ENCODE measurements at places on chromosomes 6 and 20. TPM values are rescaled to one million over a fixed set of nuclear protein-coding genes. Genes with fewer than 3 reads are reported as not detected.

The TBX18 gene
- 10.1 TPM for total RNA-seq

- H3K4me3 ChIP-seq, result no peak overlapping the region
- H3K27ac ChIP-seq, result no peak overlapping the region
- H3K4me1 ChIP-seq, result no peaks in the 10 kb centered on the region
- no peak for DNase-seq
Measured at GRCh38 chr6:4554645-4555044, 221.6 kb upstream of the CDYL start.

GRCh38 chr6:27825025-27825793 lies 87.0 kb downstream of the OR2B2 start:
- peak overlapping the region; percentile 100 for H3K27ac ChIP-seq
- H3K4me3 ChIP-seq, result peak overlapping the region; percentile 95
- no peak for DNase-seq
- H3K4me1 ChIP-seq, result peaks cover 20% of the 10 kb centered on the region
- no peaks in the 10 kb centered on the region for H3K27me3 ChIP-seq
- peaks cover 4% of the 10 kb centered on the region for H3K36me3 ChIP-seq

The SLC17A2 gene
- not detected for total RNA-seq

DNA sequence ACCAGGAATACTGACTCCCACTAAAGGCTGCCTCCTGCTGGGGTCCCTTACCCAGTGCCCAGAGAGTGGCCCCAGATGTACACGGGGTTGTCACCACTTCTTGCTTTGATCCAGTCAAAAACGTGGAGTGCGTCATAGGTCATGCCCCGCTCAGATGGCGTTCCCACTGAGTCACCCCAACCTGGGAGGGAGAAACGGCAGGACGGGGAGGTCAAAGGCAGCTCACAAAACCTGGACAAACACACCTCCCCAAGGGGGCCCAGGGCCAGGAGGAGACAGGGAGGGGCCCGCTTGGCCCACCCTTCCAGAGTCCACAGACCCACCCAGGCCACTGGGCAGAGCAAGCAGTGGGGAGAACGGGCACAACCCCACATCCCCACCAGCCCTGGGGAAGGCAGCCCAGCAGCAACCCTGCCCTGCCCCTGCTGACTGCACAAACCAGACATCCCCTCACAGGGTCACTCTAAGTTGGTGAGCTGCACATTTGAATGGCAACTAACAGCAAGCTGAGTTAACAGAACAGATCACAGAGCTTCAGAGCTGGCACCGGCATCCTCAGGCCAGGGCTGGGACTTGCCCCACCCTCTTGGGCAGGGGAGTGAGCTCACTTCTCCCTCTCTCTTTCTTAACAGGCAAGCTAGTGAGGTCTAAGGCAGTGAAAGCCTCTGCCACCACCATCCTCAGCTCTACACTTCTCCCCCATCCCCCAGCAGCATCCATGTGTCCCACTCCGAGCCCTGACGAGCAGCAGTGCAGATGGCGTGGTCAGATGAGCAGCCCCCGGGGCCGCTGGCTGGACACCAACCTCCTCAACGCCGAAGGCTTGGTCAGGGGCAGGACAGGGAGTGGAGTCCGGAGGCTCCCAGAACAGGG lies 61.7 kb downstream of the PYGB start:
- no peak for DNase-seq
- no peak overlapping the region for H3K4me3 ChIP-seq

The PPP1R14C gene
- total RNA-seq, result 0.38 TPM

DNA sequence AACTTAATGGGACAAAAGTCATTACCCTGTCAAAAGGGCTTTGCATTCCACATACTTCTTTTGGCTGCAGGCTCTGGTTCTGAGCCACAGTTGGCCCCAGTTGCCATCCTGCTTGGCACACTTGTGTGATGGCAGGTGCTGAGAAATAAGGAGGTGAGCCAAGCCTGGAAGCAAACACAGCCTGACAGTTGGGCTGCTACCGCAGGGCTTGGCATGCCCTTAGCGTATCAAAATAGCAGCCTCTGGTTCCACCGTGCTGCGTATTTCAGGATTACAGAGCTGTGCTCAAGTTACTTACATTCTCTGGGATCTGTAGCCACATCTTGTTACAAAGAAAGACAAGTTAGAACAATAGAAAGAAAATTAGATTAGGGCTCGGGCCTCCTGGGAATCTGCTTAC lies 11.1 kb downstream of the MTHFD1L start:
- no peak overlapping the region for H3K27ac ChIP-seq
- H3K4me1 ChIP-seq, result peaks cover 16% of the 10 kb centered on the region
- H3K27me3 ChIP-seq, result no peaks in the 10 kb centered on the region
- no peak overlapping the region for H3K4me3 ChIP-seq
- H3K36me3 ChIP-seq, result peaks cover 18% of the 10 kb centered on the region
- DNase-seq, result no peak

- H3K36me3 ChIP-seq, result peaks cover 6% of the 10 kb centered on the region
- H3K27me3 ChIP-seq, result no peaks in the 10 kb centered on the region
- peaks cover 52% of the 10 kb centered on the region for H3K4me1 ChIP-seq
- peak overlapping the region; percentile 93 for H3K4me3 ChIP-seq
- no peak for DNase-seq
Measured at GRCh38 chr6:8435845-8436168, 462 bp upstream of the SLC35B3 start.

- no peak for DNase-seq
- peaks cover 43% of the 10 kb centered on the region for H3K36me3 ChIP-seq
- no peak overlapping the region for H3K4me3 ChIP-seq
- no peak overlapping the region for H3K27ac ChIP-seq
Measured at GRCh38 chr20:35708502-35708901, 9.3 kb downstream of the ROMO1 start.

DNA sequence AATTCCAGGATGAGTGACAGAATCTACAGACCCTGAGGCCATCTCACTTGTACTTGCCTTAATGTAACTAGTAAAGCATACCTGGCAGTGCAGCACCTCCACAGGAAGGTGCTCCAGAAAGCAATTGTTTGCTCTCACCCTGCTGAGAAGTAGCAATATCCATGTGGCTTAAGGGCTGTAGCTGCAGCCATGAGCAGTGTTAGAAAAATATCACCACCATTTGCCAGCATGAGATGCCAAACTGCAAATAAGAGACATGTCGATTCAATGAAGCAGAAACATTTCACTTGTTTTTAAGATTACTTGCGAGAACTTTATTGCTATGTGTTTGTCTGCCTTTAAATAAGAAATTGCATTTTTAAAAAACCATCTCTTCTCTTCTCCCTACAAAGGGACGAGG lies 151.5 kb downstream of the PRL start:
- H3K4me1 ChIP-seq, result peaks cover 82% of the 10 kb centered on the region
- H3K27me3 ChIP-seq, result no peaks in the 10 kb centered on the region
- peak overlapping the region; percentile 92 for H3K27ac ChIP-seq
- no peak for DNase-seq
- no peak overlapping the region for H3K4me3 ChIP-seq

The DNAH8 gene
- total RNA-seq, result not detected

DNA sequence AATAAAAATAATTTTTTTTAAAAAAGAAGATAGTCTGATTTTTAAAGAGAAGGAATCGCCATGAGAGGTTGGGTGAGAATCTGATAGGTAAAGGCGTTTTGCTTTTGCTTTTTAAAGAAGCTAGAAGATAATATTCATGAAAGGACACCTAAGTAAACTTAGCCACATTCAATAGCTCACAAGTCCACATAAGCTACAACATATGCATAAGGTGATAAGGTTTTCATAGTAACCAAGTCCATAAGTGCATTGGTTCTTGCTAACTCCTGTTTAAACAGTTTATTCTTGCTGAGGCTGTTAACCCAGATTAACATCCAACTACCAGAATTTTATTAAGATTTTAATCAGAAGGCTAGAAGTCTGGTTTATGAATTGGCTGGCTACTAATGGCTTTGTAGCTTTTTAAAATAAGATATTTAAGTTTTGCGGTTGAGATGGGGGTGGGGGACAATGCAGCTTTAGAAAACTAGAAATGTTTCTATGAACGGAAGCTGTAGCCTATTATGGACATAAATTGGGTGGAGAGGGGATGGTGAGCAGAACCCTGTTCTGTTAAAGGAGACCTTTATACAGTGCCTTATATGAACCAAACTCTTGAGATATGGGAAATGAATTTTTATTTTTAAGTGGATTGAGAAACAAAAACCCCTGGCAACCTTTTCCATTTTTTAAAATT lies 235.1 kb downstream of the ZFAND3 start:
- no peak overlapping the region for H3K4me3 ChIP-seq
- H3K36me3 ChIP-seq, result no peaks in the 10 kb centered on the region
- no peaks in the 10 kb centered on the region for H3K27me3 ChIP-seq
- peaks cover 14% of the 10 kb centered on the region for H3K4me1 ChIP-seq

GRCh38 chr6:82025271-82025670 lies 222.3 kb downstream of the IBTK start:
- no peak overlapping the region for H3K4me3 ChIP-seq
- peaks cover under 1% of the 10 kb centered on the region for H3K4me1 ChIP-seq
- no peaks in the 10 kb centered on the region for H3K27me3 ChIP-seq
- H3K27ac ChIP-seq, result no peak overlapping the region

- no peak overlapping the region for H3K4me3 ChIP-seq
- H3K27ac ChIP-seq, result no peak overlapping the region
- peaks cover 27% of the 10 kb centered on the region for H3K27me3 ChIP-seq
- DNase-seq, result no peak
- H3K36me3 ChIP-seq, result peaks cover 3% of the 10 kb centered on the region
- H3K4me1 ChIP-seq, result peaks cover 7% of the 10 kb centered on the region
Measured at GRCh38 chr6:170523256-170524171, 29.6 kb downstream of the PSMB1 start.
